Panc1 (cell line): ENCODE measurements at places on chromosomes 3 and 15. TPM values are rescaled to one million over a fixed set of nuclear protein-coding genes. Genes with fewer than 3 reads are reported as not detected.

SGO1 gene
- total RNA-seq = 14.8 TPM

TGM5 gene
- not detected for total RNA-seq

CHRNA5 gene
- 52.4 TPM for total RNA-seq

GPR156 gene
- total RNA-seq = 0.39 TPM

TIMMDC1 gene
- total RNA-seq = 170 TPM

C3orf49 gene
- not detected for total RNA-seq

MAP2K5 gene
- total RNA-seq = 18.3 TPM

PLSCR4 gene
- 3.5 TPM for total RNA-seq

UBAP1L gene
- total RNA-seq = 1.7 TPM

SPATA16 gene
- not detected for total RNA-seq

PPP1R14D gene
- 0.64 TPM for total RNA-seq

SLC27A2 gene
- 0.18 TPM for total RNA-seq

GCNT3 gene
- total RNA-seq = not detected

CIDEC gene
- total RNA-seq = not detected

PRR20G gene
- not detected for total RNA-seq

KIF7 gene
- 6.5 TPM for total RNA-seq

AHSG gene
- total RNA-seq = 0.85 TPM

C3orf18 gene
- total RNA-seq = 5.0 TPM
